ENCODE measurements at places on chromosomes 13 and 19.

DNA sequence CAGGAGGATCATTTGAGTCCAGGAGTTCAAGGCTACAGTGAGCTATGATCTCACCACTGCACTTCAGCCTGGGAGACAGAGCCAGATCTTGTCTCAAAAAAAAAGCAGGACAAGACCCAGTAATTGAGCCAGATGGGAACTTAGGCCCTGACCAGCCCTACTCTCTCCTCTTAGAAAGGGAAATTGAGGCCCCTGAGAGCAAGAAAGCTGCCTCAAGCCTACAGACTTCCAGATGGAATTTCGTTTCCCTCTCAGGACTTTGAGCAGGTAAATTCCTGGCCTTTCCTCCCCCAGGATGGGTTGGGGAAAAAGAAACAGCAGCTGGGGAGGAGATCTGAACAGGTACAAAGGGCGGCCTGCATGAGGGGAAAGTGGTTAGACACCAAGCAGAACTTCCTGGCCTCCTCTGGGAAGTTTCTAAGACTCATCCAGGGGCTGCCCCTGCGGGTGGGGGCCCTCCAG lies 3.6 kb upstream of the BCL3 start:
- DNase-seq, result no peak

- DNase-seq, result peak; percentile 14
These were observed 3.0 kb upstream of the GRAMD1A start for GRCh38 chr19:34997071-34997617.

GRCh38 chr19:30864391-30865215 lies 484.6 kb downstream of the TSHZ3 start:
- no peak for DNase-seq

GRCh38 chr13:39590466-39591036 lies 12.4 kb downstream of the LHFPL6 start:
- DNase-seq, result no peak

DNA sequence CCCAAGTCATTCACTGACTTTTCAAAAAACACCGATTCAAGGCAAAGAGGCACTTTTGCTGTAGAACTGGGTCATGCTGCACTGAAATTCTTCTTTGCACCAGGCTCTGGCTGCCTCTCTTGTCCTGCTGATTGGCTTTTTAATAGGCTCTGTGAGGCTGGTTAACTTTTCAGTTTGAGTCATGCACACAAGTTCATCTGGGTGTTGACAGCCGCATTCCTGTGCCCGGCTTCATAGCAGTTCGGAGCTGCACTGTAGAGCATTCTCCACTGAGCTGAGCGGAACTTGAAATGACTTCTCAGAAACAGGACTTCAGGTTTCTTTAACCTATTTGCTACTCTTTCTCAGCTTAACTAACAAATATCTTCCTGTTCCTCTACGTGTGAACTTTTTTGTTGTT lies 978.3 kb downstream of the UQCRFS1 start:
- DNase-seq, result no peak

DNA sequence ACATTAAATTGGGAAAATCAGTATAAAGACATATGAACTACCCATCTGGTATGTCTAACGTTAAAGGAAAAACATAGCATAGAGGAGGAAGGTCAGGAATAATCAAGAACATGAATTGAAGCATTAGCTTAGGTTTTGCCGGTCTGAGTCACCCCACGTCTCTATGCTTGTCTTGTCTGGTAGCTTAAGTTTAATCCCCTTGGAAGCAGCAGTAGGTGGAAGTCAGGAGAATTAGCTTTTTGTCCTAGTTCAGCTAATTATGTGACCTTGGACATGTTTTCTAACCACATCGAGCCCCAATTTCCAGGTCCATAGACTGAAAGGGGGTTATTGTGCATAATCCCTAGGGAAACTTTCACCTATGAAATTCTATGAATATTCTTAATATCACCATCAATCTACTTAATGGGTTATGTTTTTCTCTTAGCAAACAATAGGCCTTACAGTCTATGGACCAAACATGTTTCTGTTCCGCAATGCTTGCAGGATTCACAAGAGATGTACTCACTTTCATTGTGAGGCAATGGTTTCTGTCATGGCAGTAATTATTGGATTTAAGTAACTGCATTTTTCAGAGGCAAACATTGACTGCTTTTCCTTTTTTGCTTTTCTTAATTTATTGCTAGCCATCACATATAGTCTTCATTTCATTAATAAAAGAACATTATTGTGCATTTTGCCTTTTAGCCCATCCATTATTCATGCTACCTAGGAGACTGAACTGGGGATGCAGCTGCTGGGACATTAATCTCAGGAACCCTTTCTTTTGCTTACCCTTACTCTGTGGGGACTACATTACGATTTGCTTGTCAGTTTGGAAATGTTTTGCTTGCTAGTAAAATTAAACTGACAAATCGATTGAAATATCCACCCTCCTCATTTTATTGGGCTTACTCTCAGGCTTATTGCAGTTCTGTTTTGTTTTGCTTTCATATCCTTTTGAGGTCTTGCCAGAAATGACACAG lies 304.8 kb upstream of the MAB21L1 start:
- DNase-seq, result no peak

DNA sequence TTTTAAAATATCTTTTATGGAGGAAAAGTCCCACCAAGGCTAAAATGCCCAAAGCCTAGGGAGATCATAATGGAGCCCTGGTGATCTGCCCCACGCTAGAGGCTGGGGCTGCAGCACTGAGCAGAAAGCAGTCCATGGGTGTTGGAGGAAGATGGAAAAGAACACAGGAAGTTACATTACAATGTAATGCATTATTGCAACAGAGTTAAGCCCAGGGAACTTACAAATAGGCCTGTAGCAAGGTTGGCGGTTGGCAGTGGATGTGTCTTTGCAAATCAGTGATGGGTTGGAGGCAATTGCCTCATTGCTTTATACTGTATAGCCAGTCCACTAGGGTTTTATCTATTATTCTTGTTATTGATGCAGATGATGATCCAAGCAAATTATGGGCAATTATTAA lies 399.9 kb downstream of the NDFIP2 start:
- no peak for DNase-seq

DNA sequence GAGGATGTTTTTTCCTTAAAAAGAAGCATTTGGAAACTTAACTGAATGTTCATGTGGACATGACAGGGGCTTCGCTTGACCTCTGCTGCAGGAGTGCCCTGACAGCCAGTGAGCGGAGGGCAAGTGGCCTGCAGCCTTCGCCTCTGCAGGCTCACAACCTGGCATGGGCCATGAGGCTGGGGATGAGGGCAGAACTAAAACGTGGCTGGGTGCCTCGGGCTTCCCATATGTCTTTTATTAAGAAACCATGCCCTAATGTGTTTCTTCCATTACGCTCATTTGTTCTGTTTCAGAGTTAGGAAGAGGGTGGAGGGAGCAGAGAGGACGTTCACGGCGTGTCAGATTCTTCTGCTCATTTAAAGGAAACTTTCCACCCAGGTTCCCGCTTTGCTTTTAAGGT lies 2.9 kb downstream of the ARHGEF7 start:
- DNase-seq, result no peak

DNA sequence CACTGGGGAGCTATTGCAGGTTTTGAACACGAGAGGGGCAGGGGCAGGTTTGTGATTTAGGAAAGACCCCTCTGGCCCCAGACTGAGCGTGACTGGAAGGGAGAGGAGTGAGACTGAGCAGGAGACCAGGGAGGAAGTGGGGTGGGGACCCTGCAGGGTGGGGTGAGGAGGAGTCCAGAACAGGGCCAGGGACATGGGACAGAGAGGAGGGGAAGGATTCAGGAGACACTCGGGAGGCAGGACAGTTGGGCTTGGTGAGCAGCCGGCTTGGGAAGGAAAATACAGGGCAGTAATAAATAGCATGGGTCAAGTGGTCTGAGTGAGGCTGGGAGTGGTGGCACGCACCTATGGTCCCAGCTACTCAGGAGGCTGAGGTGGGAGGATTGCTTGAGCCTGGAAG lies 9.4 kb downstream of the FOSB start:
- DNase-seq, result no peak

DNA sequence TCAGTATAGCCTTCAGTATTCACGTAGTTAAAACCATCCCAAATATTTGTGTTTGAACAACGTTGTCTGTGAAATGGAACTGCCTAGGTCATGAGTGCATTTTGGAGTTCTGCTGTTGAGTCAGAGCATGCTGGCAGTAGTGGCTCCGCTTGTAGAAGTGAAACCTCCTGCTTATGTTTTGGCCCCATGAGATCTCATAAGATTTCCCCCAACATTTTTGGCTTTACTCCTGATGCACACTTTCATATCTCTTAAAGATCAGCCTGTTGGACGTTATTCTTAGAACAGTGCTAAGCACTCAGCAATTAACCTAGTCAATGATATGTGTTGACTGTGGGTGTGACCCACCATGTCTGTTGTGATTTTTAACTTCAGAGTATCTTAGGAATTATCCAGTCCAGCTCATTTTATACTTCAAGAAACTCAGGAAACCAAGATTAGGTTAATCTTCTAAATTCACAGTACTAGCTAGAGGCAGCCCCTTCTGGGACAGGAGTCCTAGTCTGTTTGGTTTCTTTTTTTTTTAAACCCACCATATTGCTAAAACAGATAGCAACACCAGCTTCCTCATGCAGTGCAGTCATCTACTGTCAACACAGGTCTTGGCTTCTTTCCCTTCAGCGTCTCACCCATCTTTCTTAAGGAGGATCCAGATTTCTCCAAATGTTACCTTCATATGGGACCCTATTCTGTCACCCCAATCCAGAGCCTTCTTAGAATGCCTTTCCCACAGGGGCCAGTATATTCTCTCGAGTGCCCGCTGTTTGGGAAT lies 26.2 kb downstream of the RAP2A start:
- no peak for DNase-seq

GRCh38 chr19:10404888-10405820 lies 1.8 kb upstream of the CDC37 start:
- DNase-seq, result no peak

DNA sequence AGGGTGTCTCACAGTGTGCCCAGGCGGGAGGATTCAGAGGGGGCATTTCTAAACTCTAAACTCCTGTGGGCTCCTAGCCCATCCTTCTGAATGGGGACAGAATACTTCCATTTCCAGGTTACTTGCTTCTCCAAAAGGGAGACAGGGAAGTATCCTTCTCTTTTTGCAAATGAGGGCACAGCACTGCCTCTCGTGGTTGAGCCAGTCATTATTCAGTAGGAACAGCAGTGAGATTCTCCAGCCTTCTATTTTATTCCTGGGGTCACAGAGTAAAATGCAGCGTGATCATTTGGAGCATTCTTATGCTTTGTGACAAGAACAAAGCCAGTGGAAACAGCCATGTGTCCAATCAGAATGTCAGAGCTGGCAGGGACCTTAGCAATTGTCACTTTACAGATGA lies 15.7 kb upstream of the TSHZ3 start:
- no peak for DNase-seq

DNA sequence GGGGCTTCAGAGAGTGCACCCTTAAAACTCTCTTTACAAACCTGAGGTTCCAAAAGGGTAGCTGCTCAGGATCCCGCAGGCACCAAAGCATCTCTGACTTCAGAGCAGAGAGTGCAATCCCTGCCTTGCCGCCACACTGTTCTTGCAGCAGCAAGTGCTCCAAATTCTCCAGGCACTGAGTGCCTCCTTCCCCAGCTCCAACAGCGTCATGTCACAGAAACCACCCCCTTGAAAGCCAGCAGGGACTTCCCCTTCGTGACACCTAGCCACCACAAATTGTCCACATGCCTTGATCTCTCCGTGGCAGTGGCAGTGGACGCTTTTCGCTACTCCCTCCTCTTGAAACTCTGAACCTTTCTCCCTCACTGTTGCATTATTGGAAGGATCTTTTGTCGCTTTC lies 39.9 kb downstream of the MBNL2 start:
- DNase-seq, result no peak

DNA sequence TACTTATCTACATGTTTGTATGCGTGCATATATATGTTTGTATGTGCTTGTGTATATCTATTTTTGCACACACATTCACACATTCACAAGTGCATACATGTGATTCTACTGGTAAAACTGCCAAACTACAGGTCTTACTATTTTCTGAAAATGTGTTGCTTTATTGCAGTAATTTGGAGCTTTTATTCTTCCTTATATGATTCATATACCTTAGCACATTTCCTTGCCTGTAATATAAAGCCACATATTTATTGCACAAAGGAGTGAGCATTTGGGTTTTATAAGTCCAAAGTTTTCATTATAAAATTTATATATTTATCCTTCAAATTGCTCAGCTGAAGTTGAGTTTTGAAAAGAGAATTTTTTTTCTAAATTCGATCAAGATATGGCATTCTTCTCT lies 1120.4 kb upstream of the PCDH9 start:
- DNase-seq, result no peak

- no peak for DNase-seq
These were observed 8.2 kb downstream of the CCNE1 start for GRCh38 chr19:29819986-29820385.

GRCh38 chr13:33345842-33346241 lies 60.3 kb upstream of the STARD13 start:
- DNase-seq, result no peak

DNA sequence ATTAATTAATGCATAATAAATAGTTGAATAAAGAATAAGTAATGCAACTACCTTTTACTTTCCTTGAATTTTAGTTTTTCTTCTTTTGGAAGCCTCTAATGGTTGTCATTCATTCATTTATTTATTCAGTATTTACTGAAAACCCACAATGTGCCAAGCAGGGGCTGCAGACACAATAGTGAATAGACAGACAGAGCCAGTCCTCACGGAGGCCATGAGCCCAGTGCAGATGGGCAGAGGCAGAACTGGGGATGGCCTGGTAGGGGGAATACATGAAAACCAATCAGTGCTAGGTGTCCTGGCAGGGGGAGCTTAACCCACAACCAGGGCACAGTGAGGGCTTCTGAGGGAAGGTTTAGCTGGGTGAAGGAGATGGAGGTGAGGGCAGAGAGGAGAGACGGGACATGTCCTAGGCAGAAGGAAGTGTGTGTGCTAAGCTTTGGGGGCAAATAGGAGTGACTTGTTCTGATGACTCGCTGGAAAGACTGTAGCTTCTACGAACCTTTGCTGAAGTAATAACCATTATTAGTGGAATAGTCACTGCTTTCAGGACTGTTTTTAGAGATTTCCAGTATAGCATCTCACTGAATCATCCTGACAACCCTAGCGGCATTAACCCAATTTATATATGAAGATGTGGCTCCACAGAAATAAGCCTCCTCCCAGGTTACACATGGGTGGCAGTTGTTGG lies 55.9 kb downstream of the ERCC5 start:
- DNase-seq, result no peak

DNA sequence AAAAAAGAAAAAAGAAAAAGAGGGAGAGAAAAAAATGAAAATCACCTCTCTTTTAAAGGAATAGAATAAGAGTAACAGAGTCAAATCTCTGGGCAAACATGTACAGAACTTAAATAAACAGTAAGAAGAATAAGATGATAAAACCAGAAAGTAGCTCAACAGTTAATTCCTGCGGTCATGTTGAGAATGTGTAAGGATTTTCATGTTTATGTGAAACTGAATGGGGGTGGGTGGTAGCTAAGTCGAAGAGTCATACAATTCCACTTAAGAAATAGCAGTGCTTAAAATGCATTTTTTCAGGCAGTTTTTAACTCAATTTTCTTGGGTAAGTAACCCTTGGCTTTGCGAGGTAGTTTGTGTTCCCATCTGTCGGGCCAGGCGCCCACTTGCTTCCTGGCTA lies 60.9 kb downstream of the PEX11G start:
- no peak for DNase-seq

- no peak for DNase-seq
These were observed 24.4 kb downstream of the MYO1F start for GRCh38 chr19:8552810-8553209.

GRCh38 chr19:17112271-17112670 lies 36.7 kb downstream of the MYO9B start:
- DNase-seq, result no peak

Measured in pancreas (tissue), 10 donors.